ENCODE measurements at places on chromosomes 4 and X.

DNA sequence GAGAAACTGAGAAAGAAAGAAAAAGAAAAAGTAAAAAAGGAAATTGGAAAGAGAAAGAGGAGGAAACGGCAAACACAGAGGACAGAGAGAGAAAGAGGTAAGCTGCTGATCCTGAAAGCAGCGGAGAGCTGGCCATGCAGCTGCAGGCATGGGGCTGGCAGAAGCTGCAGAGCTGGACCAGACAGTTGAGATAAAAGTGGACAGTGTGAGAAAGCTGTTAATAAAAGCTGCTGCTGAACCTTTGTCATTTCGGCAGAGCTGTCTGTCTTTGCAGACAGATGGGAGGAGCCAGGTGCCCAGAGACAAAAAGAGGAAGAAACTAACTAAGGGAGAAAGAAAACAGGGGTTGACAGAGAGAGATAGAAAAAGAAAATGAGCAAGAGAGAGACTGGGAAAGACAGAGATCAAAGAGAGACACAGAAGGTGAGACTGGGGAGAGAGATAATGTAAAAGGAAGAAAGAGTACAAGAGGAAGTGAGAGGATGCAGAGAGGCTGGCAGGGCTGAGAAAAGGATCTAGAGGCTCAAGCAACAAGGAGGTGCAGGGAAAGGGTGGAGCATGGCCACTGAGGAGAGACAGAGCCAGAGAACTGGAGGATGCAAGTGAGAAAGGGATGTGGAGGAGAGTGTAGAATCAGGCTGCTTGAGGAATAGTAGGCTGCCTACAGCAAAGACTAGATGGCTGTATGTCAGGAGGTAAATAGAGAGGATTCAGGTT lies 376.8 kb upstream of the FGF16 start:
- no peak for DNase-seq

- DNase-seq = no peak
These were observed 64.2 kb upstream of the S100G start for GRCh38 chrX:16585486-16586376.

GRCh38 chr4:104719539-104720230 lies 225.0 kb upstream of the CXXC4 start:
- no peak for DNase-seq

GRCh38 chr4:68907788-68908700 lies 43.6 kb downstream of the UGT2A3 start:
- no peak for DNase-seq

DNA sequence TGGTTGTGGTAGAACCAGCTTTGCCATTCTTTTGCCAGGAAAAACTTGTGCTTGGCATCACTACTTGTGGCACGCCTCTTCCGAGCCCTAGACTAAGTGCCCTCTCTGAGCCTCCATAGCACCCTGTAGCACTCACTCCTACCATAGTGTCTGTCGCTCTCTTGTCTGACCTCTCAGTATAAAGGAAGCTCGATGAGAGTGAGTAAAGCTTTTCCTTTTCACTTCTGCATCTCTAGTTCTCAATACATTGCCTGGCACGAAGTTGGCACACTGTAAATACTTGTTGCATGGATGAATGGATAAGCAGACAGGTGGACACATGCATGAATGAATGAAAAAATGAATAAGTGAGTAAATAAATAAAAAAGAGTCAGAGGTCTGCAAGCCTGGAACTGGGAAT lies 48.3 kb downstream of the TLR10 start:
- DNase-seq = no peak

- no peak for DNase-seq
These were observed 38.3 kb downstream of the SYTL5 start for GRCh38 chrX:38044701-38045100.

GRCh38 chrX:32041181-32041580 lies 969.3 kb upstream of the FTHL17 start:
- no peak for DNase-seq

DNA sequence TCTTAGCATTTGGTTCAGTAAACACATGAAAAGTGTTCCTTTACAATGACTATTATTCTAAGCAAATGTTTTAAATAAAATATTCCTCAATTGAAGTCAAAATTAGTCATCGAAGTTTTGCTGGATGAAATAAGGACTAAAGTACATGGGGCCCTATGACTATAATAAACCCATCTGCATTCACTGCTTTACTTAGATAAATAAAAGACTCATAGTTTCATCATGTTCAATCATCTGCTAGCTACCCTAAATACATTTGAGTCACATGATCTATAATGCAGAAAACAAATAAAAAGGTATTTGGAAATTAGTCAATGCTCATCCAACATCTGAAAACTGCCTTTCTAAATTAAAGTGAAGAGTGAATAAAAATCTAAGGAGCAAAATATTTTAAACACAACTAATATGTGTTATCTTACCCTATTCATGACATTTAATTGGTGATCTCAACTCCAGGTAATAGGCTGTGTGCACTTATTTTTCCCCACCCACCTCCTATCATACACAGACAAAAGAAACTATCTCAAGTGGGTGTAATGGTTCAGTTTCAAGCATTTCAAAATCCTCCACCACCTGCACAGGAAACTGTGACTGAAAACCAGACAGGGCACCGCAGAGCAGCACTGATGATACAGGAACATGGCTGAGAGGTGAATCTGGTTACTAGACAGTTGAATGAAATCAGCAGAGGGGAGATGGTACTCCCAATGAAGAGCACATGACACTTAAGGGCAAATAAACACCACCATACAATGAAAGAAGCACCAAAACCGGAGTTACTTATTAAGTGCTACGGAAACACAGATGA lies 78.6 kb downstream of the CAMK2D start:
- DNase-seq = peak; percentile 36

GRCh38 chrX:84219551-84219950 lies 31.6 kb upstream of the RPS6KA6 start:
- no peak for DNase-seq

DNA sequence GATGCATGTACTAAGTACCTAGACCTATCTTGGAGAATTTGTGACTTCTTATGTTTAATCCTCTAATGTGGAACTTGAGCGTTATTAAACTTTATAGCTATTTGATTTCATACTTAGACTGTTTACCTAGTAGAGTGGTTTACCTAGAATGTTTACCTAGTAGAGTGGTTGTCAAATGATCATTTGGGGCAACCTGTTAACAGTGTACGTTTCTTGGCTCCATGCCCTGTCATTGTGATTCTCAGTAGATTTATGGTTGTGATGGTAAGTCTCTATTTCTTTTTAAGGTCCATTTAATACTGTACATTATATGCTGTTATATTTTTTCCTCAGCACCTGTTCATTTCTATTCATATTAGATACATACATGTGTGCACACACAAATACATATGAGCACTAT lies 233.0 kb upstream of the MAD2L1 start:
- DNase-seq = no peak

DNA sequence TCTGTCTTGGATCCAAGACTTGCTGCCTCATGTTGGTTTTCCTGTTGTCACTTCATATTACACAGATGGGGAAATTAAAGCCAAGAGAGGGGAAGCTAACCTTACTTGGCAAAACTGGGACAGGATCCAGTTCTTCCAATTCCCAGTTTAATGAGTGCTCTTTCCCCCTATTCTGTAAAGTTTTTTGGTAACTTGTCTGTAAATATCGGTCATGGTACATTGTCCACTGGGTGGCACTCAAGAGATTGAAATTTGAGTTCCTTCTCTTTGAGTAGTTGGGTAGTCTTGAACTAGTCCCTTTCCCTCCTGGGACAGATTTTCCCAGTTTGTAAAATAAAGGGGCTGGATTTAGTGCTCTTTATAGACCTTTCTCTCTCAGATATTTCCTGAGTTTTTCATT lies 12.4 kb upstream of the EOLA2 start:
- no peak for DNase-seq

DNA sequence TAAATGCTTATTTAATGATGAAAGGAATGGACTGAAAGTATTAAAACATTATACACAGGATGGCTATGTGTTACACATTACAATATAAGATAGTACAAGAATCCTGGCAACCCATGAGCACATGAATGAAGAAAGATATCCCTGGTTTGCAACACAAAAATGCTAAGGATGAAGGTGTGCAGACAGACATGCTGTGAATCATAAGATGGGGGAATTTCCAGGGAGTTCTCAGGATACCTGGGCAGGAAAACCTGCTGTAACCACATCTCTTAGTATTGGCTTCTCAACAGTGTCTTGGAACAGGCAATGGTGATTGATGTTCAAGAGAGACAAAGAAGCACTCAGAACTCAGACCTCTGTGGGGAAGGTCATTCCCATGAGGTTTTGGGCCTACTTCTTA lies 23.9 kb upstream of the ANOS1 start:
- no peak for DNase-seq

DNA sequence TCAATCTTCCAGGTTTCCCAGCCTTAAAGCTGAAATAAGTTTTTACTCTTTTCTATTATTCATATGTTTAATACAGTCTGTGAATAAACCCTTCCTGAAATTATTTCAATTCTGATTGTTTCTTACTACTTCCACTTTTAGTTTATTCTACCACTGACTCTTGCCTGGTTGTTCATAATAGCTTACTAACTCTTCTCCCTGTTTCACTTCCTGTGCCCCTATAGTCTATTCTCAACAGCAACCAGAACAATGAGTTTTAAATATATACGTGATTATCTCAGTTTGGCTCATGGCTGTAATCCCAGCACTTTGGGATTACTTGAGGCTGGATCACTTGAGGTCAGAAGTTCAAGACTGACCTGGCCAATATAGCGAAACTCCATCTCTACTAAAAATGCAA lies 408.0 kb upstream of the SPOCK3 start:
- no peak for DNase-seq

DNA sequence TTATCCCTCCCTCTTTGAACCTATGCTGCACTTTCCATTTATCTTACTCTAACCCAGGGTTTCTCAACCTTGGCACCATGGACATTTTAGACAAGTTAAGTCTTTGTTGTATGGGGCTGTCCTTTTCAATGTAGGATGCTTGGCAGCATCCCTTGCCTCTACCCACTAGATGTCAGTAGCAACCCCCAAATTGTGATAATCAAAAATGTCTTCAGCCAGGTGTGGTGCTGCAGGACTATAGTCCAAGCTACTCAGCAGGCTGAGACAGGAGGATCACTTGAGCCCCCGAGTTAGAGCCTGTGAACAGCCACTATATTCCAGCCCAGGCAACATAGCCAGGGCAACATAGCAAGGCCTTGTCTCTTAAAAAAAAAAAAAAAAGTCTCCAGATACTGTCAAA lies 7.0 kb downstream of the LRCH2 start:
- DNase-seq = no peak

GRCh38 chrX:22126327-22126726 lies 94.2 kb downstream of the PHEX start:
- DNase-seq = no peak

GRCh38 chr4:102227388-102227787 lies 117.9 kb downstream of the SLC39A8 start:
- DNase-seq = no peak

- DNase-seq = no peak
These were observed 93.7 kb downstream of the RTL5 start for GRCh38 chrX:72038016-72038415.

GRCh38 chr4:15479913-15480185 lies 10.2 kb downstream of the CC2D2A start:
- DNase-seq = no peak

DNA sequence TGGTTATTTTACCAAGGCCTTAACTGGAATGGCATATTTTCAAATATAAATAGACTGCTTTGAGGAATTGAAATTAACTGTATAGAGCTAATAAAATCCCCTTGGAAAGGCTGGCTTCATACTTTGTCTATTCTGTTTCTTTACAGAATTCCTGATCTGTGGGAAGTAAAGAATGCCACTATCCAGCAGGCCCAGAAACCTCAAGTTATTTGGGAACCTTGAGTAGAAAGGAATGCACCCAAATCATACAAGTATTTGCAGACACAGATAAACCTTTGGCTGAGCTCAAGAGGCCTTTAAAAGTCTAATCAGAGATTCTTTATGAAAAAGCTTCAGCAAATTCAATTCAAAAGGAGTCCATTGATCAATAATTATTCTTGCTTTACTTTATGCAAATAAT lies 975.7 kb upstream of the PABPC4L start:
- DNase-seq = no peak

DNA sequence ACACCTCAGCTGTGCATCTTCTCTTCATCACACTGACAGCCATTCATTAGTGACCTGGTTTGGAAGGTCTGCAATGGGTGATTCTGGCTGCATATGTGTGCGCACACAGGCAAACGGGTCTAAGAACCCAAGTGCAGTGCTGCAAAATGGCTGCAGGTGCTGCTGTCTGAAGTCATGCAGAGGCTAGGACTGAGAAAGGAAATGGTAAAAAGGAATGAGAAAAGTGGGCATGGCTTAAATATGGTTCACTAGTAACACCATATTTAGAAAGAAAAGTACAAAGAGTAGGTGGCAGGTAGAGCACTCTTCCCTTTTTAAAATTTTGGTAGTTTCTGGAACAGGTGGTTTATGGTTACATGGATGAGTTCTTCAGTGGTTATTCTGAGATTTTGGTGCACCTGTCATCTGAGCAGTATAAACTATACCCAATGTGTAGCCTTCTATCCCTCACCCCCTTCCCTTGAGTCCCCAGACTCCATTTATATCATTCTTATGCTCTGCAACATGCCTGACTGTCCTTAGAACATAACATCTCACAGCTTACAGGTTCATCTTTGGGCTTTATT lies 78.4 kb downstream of the CCNG2 start:
- no peak for DNase-seq

- no peak for DNase-seq
These were observed 1102.1 kb upstream of the LCORL start for GRCh38 chr4:19123681-19124080.

DNA sequence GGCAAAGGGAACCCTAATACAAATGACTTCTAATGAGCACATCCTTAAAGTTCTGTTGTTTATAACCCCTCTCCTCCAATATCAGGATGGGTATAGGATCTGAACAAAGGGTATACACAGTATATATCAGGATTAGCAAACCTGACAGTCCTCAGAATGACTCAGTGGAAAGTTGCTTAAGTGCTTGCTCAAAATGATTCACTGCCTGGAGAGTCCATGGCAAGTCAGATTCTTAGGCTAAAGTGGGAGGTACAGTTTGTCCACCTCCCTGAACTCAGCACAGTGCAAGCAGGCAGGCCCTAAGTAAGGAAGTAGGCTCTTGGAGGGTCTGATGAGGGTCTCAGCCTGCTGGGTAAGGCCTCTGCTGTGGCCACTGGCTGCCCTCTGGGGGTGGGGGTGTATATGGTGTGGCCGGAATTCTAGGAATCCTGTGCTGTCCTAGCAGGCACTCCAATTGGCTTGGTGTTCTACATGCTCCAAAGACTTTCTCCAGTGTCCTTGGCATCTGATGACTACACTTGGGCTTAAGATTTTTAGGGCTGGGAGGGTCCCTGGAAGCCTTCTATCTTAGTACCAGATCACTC lies 54.3 kb downstream of the CHRDL1 start:
- no peak for DNase-seq

GRCh38 chr4:24965627-24966026 lies 52.8 kb upstream of the CCDC149 start:
- no peak for DNase-seq

DNA sequence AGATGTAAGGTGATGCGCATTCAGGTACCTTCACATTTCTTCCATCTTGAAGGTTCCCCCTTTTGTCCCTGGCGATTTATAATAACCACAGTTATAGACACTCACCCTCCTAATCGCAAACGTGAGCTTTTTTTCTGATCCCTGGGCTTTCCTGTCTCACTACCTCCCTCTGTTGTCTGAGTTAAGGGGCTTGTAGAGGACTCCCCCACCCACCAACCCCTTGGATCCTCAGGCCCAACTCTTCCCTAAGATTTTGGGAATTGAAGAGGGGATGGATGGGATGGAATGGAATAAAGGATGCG lies 1.4 kb downstream of the CNKSR2 start:
- DNase-seq = no peak

- no peak for DNase-seq
These were observed 33.7 kb downstream of the METAP1 start for GRCh38 chr4:99029018-99029735.

Measured in stimulated activated CD4-positive, alpha-beta T cell treated with anti-CD3 and anti-CD28 coated beads, Interleukin-15, amount 100 ng/mL, for 1 hour (primary cell).